ENCODE measurements at places on chromosomes 5 and 9. TPM values are rescaled to one million over a fixed set of nuclear protein-coding genes. Genes with fewer than 3 reads are reported as not detected.

Gene ADCY2
- total RNA-seq, result 135 TPM

Gene CPLANE1
- total RNA-seq, result 70.3 TPM

Gene WWC1
- 48.7 TPM for total RNA-seq

Gene AGXT2
- total RNA-seq, result not detected

All from dorsolateral prefrontal cortex (tissue), 122 donors.